Glomerular endothelial cell (primary cell): ENCODE measurements at places on chromosomes 13 and 19. TPM values are rescaled to one million over a fixed set of nuclear protein-coding genes. Genes with fewer than 3 reads are reported as not detected.

GRCh38 chr19:30790056-30790680 lies 418.0 kb downstream of the ZNF536 start:
- no peak for DNase-seq

- no peak for DNase-seq
Observed at GRCh38 chr13:68982961-68983619, 1124.5 kb upstream of the ATXN8OS start.

IGFL1 gene
- total RNA-seq: not detected in 2 replicates

DNA sequence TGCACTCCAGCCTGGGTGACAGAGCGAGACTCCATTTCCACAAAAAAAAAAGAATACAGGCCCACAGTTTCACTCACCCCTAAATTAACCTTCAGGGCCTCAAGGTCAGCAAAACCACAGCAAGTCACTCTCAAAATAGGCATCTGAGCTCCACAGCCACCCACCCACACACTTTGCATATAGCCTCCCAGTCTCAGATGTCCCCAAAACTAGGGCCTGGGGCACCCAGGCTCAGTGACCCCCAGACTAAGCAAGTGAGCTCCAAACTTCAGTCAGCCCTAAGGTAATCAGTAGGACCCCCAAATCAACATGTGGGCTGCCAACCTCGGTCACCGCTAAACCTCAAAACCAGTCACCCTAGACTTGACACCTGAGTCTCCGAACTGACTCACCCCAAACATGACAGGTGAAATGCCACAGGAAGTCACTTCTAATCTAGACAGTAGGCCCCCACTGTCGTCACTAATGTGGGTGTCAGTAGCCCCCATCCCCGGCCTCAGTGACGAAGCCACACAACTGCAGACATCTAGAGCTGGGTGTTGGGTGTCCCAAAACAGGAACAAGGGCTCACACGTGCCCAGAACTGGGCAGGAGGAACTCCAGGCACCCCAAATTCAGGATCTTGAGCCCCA lies 13.9 kb downstream of the RABAC1 start:
- no peak for DNase-seq

TECR gene
- 42.7 and 43.8 TPM in 2 replicates for total RNA-seq

TMEM150B gene
- total RNA-seq: not detected in 2 replicates

ZNF578 gene
- 3.5 and 4.3 TPM in 2 replicates for total RNA-seq

ZNF793 gene
- total RNA-seq: 1.1 and 4.2 TPM in 2 replicates

IRGC gene
- total RNA-seq: not detected in 2 replicates

NUCB1 gene
- total RNA-seq: 446 and 494 TPM in 2 replicates
